ENCODE measurements at places on chromosomes 4 and X. TPM values are rescaled to one million over a fixed set of nuclear protein-coding genes. Genes with fewer than 3 reads are reported as not detected.

GRCh38 chrX:114599911-114600310 is 16.0 kb downstream of the HTR2C start:
- DNase-seq, result no peak

- DNase-seq, result no peak
These were observed 111.1 kb downstream of the APOOL start for GRCh38 chrX:85114776-85115175.

DNA sequence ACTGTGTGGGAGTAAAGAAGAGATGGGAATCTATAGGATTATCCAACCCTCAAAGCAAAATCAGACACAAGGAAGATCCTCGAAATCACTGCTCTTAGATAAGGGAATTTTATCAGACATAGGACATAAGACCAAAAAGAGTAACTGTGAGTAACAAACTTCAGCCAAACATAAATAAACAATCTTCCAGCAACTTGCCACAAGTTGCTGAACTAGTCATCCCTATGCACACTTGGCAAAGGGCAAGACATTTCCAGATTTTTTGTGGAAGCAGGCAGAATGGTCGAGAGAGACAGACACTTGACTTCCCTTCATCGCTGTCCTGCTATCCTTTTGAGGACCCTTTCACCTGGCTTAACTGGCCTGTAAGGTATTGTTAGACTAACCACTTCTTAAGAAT is 89.6 kb downstream of the KCNIP4 start:
- DNase-seq, result no peak

CHRDL1 gene
- total RNA-seq, result 64.9 TPM

SSX7 gene
- total RNA-seq, result not detected
